Activated naive CD8-positive, alpha-beta T cell treated with anti-CD3 and anti-CD28 coated beads for 36 hours (primary cell): ENCODE measurements at places on chromosomes 4 and X. TPM values are rescaled to one million over a fixed set of nuclear protein-coding genes. Genes with fewer than 3 reads are reported as not detected.

The FGF5 gene
- not detected for total RNA-seq

The CFI gene
- total RNA-seq: not detected

The OPRPN gene
- not detected for total RNA-seq

The PRAF2 gene
- total RNA-seq: 10.1 TPM

The TMSB15C gene
- 2.5 TPM for total RNA-seq

The CLDN22 gene
- not detected for total RNA-seq

The AADAT gene
- total RNA-seq: 0.20 TPM

The GAGE12J gene
- total RNA-seq: not detected

The NAP1L5 gene
- total RNA-seq: 8.4 TPM

GRCh38 chr4:70182517-70183167 is 12.9 kb upstream of the ODAM start:
- no peaks in the 10 kb centered on the region for H3K36me3 ChIP-seq
- no peaks in the 10 kb centered on the region for H3K4me1 ChIP-seq
- DNase-seq: no peak
- H3K4me3 ChIP-seq: no peak overlapping the region
- H3K27ac ChIP-seq: no peak overlapping the region

DNA sequence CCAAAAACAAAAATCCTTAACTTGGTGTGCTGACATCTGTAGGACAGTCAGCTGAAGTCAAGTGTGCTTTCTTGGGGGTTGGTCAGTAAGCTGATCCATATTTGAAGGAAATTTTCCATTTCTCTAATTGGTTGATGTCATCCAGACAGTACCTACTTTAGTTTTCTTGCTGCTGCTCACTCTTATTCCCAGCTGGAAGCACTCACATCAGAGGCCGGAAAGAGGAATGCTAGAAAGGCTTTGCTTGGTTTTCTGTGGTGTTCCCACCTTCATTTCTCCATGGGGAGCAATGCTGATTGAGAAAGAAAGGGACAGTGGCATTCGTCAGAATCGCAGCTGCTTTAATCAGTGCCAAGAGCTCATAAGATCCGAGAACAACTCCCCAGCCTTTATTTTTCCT is 227.0 kb downstream of the C4orf33 start:
- H3K27ac ChIP-seq: no peak overlapping the region
- H3K36me3 ChIP-seq: no peaks in the 10 kb centered on the region
- no peak for DNase-seq

- no peak overlapping the region for H3K4me3 ChIP-seq
- no peaks in the 10 kb centered on the region for H3K27me3 ChIP-seq
- H3K36me3 ChIP-seq: no peaks in the 10 kb centered on the region
- no peak for DNase-seq
- H3K27ac ChIP-seq: no peak overlapping the region
Measured at GRCh38 chr4:168071304-168071703, 21.0 kb upstream of the ANXA10 start.

- no peaks in the 10 kb centered on the region for H3K4me1 ChIP-seq
- H3K36me3 ChIP-seq: no peaks in the 10 kb centered on the region
- no peak overlapping the region for H3K4me3 ChIP-seq
- H3K27me3 ChIP-seq: no peaks in the 10 kb centered on the region
Measured at GRCh38 chrX:114344756-114345349, 239.0 kb upstream of the HTR2C start.

GRCh38 chr4:183200453-183200852 is 101.4 kb downstream of the WWC2 start:
- H3K27ac ChIP-seq: no peak overlapping the region
- H3K36me3 ChIP-seq: no peaks in the 10 kb centered on the region
- no peaks in the 10 kb centered on the region for H3K27me3 ChIP-seq
- H3K4me3 ChIP-seq: no peak overlapping the region
- no peaks in the 10 kb centered on the region for H3K4me1 ChIP-seq

GRCh38 chrX:10514891-10515290 is 105.5 kb downstream of the MID1 start:
- H3K36me3 ChIP-seq: no peaks in the 10 kb centered on the region
- no peak for DNase-seq
- no peak overlapping the region for H3K27ac ChIP-seq
- no peaks in the 10 kb centered on the region for H3K4me1 ChIP-seq
- H3K27me3 ChIP-seq: no peaks in the 10 kb centered on the region

- H3K27ac ChIP-seq: no peak overlapping the region
- DNase-seq: no peak
- peaks cover 12% of the 10 kb centered on the region for H3K4me1 ChIP-seq
- H3K4me3 ChIP-seq: no peak overlapping the region
Measured at GRCh38 chrX:154140206-154140605, 3.8 kb upstream of the OPN1LW start.

DNA sequence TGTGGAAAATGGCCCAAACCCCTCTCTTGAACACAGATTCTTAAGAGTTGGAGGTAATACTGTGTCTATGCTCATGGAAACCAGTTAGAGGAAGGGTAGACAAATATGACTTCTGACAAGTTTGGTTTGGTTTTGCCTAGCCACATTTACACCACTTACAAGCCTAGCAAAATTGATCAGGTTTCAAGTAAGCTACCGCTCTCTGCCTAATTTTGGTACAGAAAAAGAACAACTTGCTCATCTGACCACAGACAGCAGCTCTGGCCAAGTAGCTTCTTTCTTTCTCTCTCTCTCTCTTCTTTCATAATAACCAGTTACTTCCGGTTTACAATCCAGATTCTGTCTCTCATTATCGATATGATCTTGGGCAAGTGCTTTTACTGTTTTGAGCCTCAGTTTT is 260.0 kb downstream of the GLUD2 start:
- H3K4me1 ChIP-seq: peaks cover 7% of the 10 kb centered on the region
- no peaks in the 10 kb centered on the region for H3K36me3 ChIP-seq
- H3K27me3 ChIP-seq: no peaks in the 10 kb centered on the region
- no peak for DNase-seq
- no peak overlapping the region for H3K27ac ChIP-seq

DNA sequence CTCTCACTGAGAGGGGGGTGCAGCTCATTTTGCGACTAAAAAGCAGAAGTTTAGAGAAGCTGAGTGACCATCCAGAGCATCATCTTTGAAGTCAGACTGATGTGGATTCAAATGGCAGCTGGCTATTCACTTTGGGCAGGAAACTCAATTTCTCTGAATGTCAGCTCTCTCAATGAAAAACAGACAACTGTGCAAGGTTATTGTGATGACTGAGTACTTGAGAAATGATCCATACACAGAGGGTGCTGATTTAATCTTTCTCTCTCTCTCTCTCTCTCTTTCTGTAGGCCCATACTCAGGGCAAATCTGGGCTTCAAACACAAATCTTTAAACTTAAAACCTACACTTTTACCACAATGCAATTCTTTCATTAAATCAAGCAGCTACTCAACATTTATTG is 185.8 kb upstream of the SLIT2 start:
- H3K27ac ChIP-seq: no peak overlapping the region
- no peaks in the 10 kb centered on the region for H3K36me3 ChIP-seq
- no peaks in the 10 kb centered on the region for H3K27me3 ChIP-seq
- no peak for DNase-seq
- H3K4me1 ChIP-seq: no peaks in the 10 kb centered on the region

GRCh38 chr4:87387237-87387636 is 3.8 kb downstream of the HSD17B11 start:
- peaks cover 40% of the 10 kb centered on the region for H3K36me3 ChIP-seq
- no peaks in the 10 kb centered on the region for H3K27me3 ChIP-seq
- H3K27ac ChIP-seq: no peak overlapping the region

- H3K36me3 ChIP-seq: no peaks in the 10 kb centered on the region
- peaks cover 5% of the 10 kb centered on the region for H3K27me3 ChIP-seq
- H3K4me3 ChIP-seq: no peak overlapping the region
- H3K4me1 ChIP-seq: no peaks in the 10 kb centered on the region
- no peak for DNase-seq
Measured at GRCh38 chrX:69291116-69291515, 125.9 kb upstream of the PJA1 start.

GRCh38 chrX:30313322-30313721 is 4.1 kb upstream of the NR0B1 start:
- H3K27me3 ChIP-seq: peaks cover 11% of the 10 kb centered on the region
- no peak overlapping the region for H3K4me3 ChIP-seq
- no peak for DNase-seq

DNA sequence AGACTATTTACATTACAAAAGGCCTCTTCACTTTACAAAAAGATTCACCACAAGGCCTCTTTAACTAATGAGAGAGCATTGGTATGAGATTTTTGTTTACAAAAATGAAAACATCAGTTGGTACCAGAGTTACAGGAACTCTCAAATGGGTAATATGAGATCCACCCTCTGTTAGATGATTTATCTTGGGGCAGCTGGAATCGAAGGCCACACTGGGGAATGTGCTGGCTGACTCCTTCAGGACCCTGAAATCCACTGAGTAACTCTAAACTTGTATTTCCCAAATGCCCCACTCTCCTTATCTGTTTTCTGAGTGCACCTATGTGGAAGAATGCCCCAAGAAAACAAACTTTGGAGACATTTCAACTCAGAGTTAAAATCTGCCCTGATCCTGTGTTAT is 232.9 kb upstream of the F9 start:
- no peak overlapping the region for H3K27ac ChIP-seq
- H3K27me3 ChIP-seq: no peaks in the 10 kb centered on the region
- no peaks in the 10 kb centered on the region for H3K4me1 ChIP-seq
- H3K36me3 ChIP-seq: no peaks in the 10 kb centered on the region
- no peak overlapping the region for H3K4me3 ChIP-seq

DNA sequence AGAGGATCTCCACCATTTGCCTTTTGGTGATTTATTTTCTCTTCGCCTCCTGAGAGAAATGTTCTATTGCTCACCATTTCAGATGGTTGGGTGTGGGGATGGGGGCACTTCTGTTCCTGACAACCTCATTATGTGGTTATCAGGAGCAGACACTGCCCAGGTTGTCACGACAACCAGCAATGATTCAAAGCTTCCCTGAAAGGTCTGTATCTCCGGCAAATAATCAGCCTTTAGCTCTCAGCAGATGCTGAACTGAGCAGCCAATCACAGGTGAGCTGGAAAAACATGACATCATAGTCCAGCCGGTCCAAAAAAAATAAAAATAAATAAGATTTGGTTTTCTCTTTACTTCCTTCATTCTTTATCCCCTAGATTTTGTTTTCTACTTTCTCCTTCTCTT is 5.5 kb upstream of the PAK3 start:
- H3K4me1 ChIP-seq: peaks cover 2% of the 10 kb centered on the region
- H3K27ac ChIP-seq: no peak overlapping the region
- no peak for DNase-seq

DNA sequence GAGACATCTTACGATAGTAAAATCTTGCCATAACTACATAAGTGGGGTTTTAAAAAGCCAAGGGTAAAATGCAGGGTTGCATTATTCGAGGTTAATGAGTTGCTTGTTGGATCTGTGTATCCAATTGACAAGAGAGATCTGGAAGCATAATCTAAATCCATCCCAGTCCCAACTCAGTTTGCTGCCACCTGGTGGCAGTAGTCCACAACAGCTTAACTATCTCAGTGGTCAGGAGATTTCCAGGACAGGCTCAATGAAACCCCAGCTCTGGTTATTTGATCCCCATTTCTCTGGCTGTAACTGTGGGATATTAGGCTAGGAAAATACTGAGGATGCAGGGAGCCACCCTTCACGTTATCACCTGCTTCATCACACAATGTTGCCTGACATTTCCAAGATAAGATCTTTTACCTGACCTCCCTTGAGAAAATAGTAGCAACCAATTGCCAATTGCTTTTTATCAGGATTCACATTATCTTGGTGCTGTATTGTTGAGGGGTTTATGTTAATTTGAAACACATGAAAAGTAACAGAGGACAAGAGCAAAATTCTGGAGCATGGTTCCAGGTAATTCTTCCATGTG is 88.2 kb upstream of the TNIP3 start:
- H3K4me3 ChIP-seq: no peak overlapping the region
- peak; percentile 48 for DNase-seq
- no peaks in the 10 kb centered on the region for H3K27me3 ChIP-seq
- H3K27ac ChIP-seq: no peak overlapping the region
- peaks cover 55% of the 10 kb centered on the region for H3K4me1 ChIP-seq

DNA sequence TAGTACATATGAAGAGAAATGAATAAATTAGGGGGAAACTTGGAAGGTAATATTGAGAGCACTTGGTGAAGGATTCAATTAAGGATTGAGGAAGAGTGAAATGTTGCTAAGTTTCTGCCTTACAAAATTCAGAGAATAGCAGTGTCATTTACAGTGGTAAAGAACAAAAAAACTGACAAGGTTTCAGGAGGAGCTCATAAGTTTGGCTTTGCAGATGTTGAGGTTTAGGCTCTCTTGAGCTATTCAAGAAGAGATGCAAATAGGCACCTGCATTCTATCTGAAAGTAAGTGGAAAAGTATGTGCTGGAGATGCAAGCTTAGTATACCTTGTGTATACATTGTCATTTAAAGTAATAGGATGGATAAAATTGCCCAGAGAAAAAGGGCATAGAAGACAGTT is 22.3 kb upstream of the EMCN start:
- DNase-seq: no peak
- peaks cover 3% of the 10 kb centered on the region for H3K27me3 ChIP-seq
- no peaks in the 10 kb centered on the region for H3K36me3 ChIP-seq

- no peak overlapping the region for H3K27ac ChIP-seq
- H3K36me3 ChIP-seq: peaks cover 24% of the 10 kb centered on the region
- no peak overlapping the region for H3K4me3 ChIP-seq
- H3K27me3 ChIP-seq: no peaks in the 10 kb centered on the region
- DNase-seq: no peak
- peaks cover 42% of the 10 kb centered on the region for H3K4me1 ChIP-seq
Measured at GRCh38 chr4:150950657-150951288, 64.3 kb downstream of the LRBA start.

GRCh38 chrX:38662640-38663039 is 101.3 kb downstream of the TSPAN7 start:
- no peak overlapping the region for H3K27ac ChIP-seq
- H3K27me3 ChIP-seq: peaks cover 3% of the 10 kb centered on the region
- DNase-seq: no peak
- H3K4me3 ChIP-seq: no peak overlapping the region
- no peaks in the 10 kb centered on the region for H3K36me3 ChIP-seq
- H3K4me1 ChIP-seq: no peaks in the 10 kb centered on the region

DNA sequence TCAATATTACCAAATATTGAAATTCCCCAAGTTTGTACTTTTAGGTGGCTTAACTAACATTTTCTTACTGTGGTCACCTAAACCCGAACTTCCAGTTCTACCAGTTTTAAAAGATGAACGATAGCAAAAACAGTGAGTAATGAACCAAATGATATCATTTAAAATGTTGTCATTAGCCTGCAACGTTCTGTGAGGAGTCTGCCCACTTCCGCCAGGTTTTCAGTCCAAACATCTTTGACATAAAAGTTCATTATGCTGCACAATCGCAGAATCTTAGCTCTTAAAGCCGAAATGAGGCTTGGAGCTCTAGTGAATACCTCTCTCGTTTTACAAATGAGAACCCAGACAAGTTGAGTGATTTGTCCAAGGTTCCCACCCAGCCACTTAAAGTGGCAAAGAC is 762 bp downstream of the PIGA start:
- DNase-seq: no peak
- peaks cover 8% of the 10 kb centered on the region for H3K4me1 ChIP-seq
- H3K27ac ChIP-seq: peak overlapping the region; percentile 91
- H3K4me3 ChIP-seq: peak overlapping the region; percentile 88
- H3K36me3 ChIP-seq: peaks cover 2% of the 10 kb centered on the region

GRCh38 chr4:113057891-113058290 is 8.4 kb downstream of the ANK2 start:
- no peaks in the 10 kb centered on the region for H3K36me3 ChIP-seq
- peaks cover 2% of the 10 kb centered on the region for H3K27me3 ChIP-seq
- no peak overlapping the region for H3K4me3 ChIP-seq
- H3K27ac ChIP-seq: no peak overlapping the region
- DNase-seq: no peak
- no peaks in the 10 kb centered on the region for H3K4me1 ChIP-seq

- DNase-seq: no peak
- H3K4me3 ChIP-seq: no peak overlapping the region
- H3K27me3 ChIP-seq: no peaks in the 10 kb centered on the region
- H3K27ac ChIP-seq: no peak overlapping the region
- no peaks in the 10 kb centered on the region for H3K4me1 ChIP-seq
- H3K36me3 ChIP-seq: no peaks in the 10 kb centered on the region
Measured at GRCh38 chr4:167652267-167652666, 418.0 kb upstream of the SPOCK3 start.
